Forelimb muscle (tissue), 1 donor: ENCODE measurements at places on chromosomes 4 and X. TPM values are rescaled to one million over a fixed set of nuclear protein-coding genes. Genes with fewer than 3 reads are reported as not detected.
A peak's percentile ranks its signal among the peaks of the same experiment; 100 is the strongest.

GRCh38 chr4:138540056-138540800, 298.1 kb upstream of the SLC7A11 start:
- no peak for DNase-seq

- no peak for DNase-seq
Observed at GRCh38 chr4:158055668-158056067, 117.2 kb downstream of the GASK1B start.

DNA sequence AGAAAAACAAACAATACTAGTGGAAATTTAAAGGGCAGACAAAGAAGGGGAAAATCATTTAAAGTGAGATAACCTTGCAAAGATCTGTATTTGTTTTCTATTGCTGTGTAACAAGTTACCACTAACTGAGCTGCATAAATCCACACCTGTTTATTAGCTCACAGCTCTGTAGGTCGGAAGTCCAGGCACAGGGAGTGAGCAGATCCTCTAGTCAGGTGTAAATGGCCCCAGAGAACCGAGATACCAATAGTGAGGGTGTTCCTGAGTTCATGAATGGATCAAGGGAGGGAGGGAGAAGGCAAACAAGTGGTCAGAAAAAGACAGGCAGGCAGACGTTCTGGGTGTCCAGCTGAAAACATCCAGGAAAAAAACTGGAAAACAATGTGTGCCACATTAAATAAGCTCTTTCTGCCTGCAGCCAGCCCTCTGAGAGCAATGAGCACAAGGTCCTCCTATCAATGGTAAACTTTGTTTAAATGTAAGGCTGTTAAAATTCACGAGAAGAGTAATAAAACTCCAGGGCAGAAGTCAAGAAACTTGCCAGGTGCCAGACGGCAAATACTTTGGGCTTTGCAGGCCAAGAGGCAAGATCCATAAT, 25.0 kb downstream of the ADGRA3 start:
- no peak for DNase-seq

The DGKK gene
- polyA plus RNA-seq, result not detected

- no peak for DNase-seq
Observed at GRCh38 chrX:134020910-134021309, 35.5 kb upstream of the GPC3 start.

The CPZ gene
- polyA plus RNA-seq, result 8.6 TPM

- no peak for DNase-seq
Observed at GRCh38 chr4:96120206-96120605, 280.3 kb downstream of the PDHA2 start.

DNA sequence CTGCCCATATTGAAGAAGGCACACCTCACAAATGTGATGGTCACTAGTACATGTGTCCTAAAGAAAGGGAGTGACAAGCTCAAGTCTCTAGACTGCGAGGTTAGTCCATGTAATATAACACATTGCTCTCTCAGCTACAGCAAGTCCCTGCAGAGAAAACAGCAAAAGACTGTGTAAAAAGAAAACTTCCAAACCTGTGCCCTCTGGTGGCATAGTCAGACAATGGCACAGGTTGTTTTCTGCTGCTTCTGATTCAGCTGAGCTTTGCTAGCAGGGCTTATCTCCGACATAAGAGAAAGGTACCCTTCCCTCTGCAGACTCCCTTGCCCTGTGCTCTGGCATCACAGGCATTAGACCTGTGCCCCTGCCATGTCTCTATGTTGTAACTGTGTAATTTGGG, 1.4 kb upstream of the SERPINA7 start:
- no peak for DNase-seq

The BMP3 gene
- 0.48 TPM for polyA plus RNA-seq

DNA sequence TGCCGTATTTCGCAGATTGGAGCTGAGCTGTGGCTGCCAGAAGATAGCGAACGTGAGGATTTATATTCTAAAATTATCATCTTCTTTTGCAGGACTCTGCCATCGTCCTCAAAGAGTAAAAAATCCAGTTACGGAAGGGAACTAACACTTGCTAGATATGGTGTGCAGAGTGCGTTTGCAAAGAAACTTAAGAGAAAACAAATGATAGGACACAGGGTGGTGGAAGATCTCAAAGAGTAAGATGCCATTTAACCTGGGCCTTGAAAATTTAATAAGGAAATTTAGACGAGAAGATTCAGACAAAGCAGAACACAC, 566 bp downstream of the LARP7 start:
- no peak for DNase-seq

DNA sequence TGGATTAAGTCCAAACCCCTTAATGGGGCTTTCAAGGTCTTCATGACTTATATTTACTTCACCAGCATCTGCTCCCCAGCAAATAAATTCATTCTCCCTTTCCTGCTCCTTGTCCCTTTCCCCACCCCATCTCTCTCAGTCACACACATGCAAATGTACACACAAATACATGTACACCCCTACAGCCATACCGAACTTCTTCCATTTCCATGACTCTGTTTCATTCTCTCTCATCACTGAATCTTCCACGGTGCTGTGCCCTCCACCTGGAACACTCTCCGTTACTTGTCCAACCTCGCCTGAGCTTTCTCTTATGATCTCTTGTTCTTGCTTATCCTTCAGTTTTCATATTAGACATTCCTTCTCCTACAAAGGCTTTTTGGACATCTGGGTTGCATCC, 22.0 kb upstream of the RPA4 start:
- DNase-seq, result no peak

The MAGEA2 gene
- not detected for polyA plus RNA-seq

DNA sequence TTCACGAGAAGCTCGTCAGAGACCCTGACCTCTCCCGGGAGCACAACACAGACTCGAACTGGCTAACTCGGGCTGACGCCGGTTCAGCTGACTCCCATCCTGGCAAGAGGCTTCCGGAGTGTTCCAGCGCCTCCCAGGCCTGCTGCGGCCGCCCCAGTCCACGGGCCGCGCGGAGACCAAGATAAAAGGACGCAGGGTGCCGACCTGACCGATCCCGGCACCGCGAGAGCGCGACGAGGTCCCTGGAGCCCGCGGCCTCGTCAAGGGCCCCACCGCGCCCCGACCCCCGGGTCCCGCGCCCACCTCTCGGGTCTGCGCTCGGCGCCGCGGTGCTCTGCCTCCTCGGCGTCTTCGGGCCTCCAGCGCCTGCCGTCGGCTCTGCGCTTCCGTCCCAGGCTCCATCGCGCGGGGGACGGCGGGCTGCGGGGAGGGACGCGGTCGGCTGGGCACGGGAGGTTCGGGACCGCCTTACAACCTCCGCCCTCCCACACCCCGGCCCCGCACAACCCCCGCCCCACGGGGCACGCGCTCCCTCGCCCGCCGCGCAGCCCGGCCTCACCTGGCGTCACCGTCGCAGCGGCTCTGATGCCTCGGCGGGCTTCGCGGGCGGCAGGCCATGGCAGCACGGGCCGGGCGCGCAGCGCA, 426 bp downstream of the SLBP start:
- no peak for DNase-seq

The NAP1L3 gene
- polyA plus RNA-seq, result 6.1 TPM

The TRMT44 gene
- 12.0 TPM for polyA plus RNA-seq

GRCh38 chr4:3313139-3313538, 20.3 kb downstream of the RGS12 start:
- no peak for DNase-seq

GRCh38 chrX:82676386-82676785, 831.7 kb upstream of the POU3F4 start:
- no peak for DNase-seq

DNA sequence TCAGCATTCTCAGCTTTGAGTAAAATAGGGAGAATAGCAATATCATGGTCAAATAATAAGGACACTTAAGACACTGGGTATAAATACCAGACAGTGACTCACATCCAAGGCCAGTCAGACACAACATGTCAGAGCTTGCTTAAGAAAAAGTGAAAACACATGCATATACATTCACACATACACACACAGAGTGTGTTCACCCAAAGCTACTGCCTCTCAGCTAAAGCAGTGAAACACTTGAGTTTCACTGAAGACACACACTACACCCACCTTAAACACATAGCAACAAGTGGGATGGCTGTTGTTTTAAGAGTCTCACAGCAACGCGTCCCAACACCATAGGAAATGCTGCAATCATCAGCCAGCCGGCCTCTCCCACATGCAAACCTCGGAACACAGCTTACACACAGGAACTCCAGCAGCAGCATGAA, 14.4 kb downstream of the SHROOM4 start:
- DNase-seq, result no peak

GRCh38 chrX:153474718-153475117, 4.3 kb upstream of the HAUS7 start:
- no peak for DNase-seq

- DNase-seq, result no peak
Observed at GRCh38 chrX:71217298-71217697, 5.7 kb upstream of the GJB1 start.

The SYTL4 gene
- polyA plus RNA-seq, result 6.6 TPM

DNA sequence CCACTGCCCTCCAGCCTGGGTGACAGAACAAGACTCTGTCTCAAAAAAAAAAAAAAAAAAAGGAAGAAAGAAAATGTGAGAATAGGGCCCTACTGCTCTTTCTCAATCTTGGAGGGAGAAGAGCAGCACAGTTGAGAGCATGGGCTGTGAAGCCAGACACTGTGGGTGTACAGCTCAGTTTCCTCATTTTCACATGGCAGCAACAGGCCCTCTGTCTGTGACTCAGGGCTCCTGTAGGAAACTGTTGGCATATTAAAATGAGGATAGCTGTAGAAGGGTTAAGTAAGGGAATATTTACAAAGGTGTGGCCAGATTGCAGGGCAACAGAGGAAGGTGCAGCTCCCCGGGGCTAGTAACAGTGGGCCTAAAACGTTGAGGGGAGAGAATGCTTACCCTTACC, 3.4 kb downstream of the AKAP14 start:
- no peak for DNase-seq

DNA sequence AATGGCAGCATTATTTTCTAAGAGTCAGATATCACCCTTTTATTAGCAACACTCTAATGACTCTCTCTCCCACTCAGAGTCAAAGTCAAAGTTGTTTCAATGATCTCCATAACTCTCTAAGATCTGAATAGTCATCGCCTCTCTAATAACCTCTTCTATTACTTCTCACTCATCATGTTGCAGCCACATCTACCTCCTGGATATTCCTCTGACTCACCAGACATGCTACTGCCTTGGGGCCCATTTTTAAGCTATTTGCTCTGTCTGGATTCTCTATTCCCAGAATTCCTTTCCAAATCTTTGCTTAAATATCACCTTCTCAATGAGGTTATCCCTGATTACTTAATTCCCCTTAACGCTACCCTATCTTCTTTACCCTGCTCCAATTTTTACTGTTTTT, 391.8 kb upstream of the MAGEB16 start:
- DNase-seq, result no peak

GRCh38 chr4:17218786-17219185, 293.1 kb downstream of the QDPR start:
- DNase-seq, result peak; percentile 49

GRCh38 chr4:117400039-117400835, 314.9 kb upstream of the TRAM1L1 start:
- no peak for DNase-seq

The SYTL5 gene
- polyA plus RNA-seq, result 0.11 TPM

DNA sequence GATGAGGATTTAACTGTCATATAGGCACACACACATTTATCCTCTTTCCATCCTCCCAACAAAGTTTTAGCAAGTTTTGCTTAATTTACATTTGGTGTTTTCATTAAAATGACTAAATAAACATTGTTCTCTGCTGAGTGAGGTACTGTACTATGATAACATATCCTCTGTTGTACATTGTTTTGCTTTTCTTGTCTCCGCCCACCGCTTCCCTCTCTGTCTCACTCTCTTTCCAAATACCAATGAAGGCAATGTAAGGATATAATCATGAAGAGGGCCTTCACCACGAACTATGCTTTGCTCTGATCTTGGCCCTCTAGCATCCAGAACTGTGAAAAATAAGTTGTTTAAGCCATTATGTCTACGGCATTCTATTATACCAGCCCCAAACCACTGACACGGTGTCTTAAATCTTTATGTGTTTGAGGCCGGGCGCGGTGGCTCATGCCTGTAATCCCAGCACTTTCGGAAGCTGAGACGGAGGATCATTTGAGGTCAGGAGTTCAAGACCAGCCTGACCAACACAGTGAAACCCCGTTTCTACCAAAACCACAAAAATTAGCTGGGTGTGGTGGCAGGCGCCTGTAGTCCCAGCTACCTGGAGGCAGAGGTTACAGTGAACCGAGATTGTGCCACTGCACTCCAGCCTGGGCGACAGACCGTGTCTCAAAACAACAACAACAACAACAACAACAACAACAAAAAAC, 65.3 kb downstream of the HPRT1 start:
- DNase-seq, result no peak

GRCh38 chr4:119672086-119672485, 43.5 kb upstream of the PDE5A start:
- no peak for DNase-seq

The LAS1L gene
- polyA plus RNA-seq, result 22.1 TPM

The CORIN gene
- 1.4 TPM for polyA plus RNA-seq

The GAGE12E gene
- not detected for polyA plus RNA-seq

The CT45A3 gene
- polyA plus RNA-seq, result not detected

The ARMCX1 gene
- polyA plus RNA-seq, result 93.8 TPM

DNA sequence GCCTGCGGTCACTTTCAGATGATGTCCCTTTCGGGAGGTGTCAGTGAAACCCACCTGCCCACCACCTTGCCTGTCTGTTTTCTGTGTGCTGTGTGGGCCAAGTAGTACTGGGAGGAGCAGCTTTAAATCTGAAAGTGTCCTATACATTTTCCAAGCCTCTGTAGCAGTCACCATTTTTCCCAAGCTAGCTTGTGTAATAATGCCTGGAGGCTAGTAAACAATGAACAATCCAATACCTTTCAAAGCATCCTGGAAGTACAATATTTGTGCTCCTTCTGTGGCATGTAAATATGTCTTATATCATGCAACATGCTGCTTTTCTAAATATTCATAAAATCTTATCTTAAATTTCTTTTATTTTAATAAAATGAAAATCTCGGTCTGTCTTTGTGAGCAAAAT, 111.6 kb upstream of the C1GALT1C1 start:
- no peak for DNase-seq

The TLR10 gene
- polyA plus RNA-seq, result 0.42 TPM

The PPEF2 gene
- 0.30 TPM for polyA plus RNA-seq

- peak; percentile 38 for DNase-seq
Observed at GRCh38 chrX:39726771-39727170, 371.0 kb downstream of the BCOR start.

- DNase-seq, result no peak
Observed at GRCh38 chr4:168265327-168265726, 53.2 kb downstream of the DDX60 start.

DNA sequence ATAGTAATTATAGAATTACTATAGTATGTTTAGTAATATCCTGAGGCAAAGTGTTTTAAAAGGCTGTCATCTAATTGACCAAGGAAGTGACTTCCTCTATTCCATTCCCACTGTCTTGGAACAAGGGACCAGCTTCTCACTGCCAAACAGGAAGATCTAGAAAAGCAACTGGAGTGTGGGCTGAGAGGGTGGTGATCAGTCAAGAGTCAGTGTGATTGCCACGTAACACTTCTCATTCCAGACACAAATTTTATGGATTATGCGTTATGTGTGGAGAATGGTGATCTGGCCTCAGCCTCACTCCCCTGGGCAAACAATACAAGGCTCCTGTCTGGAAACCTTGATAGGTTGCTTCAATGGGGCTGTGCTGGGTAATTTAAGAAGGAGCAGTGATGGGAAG, 60.0 kb downstream of the RRAGB start:
- no peak for DNase-seq
